ENCODE measurements at places on chromosomes 6 and 20.

GRCh38 chr6:34572585-34572984 is 16.5 kb upstream of the SPDEF start:
- DNase-seq, result no peak

GRCh38 chr20:59752101-59752586 is 147.8 kb downstream of the PHACTR3 start:
- no peak for DNase-seq

- DNase-seq, result peak; percentile 3
These were observed 197.0 kb downstream of the DLL1 start for GRCh38 chr6:170093658-170094596.

GRCh38 chr20:58715801-58716475 is 23.3 kb downstream of the NPEPL1 start:
- no peak for DNase-seq

DNA sequence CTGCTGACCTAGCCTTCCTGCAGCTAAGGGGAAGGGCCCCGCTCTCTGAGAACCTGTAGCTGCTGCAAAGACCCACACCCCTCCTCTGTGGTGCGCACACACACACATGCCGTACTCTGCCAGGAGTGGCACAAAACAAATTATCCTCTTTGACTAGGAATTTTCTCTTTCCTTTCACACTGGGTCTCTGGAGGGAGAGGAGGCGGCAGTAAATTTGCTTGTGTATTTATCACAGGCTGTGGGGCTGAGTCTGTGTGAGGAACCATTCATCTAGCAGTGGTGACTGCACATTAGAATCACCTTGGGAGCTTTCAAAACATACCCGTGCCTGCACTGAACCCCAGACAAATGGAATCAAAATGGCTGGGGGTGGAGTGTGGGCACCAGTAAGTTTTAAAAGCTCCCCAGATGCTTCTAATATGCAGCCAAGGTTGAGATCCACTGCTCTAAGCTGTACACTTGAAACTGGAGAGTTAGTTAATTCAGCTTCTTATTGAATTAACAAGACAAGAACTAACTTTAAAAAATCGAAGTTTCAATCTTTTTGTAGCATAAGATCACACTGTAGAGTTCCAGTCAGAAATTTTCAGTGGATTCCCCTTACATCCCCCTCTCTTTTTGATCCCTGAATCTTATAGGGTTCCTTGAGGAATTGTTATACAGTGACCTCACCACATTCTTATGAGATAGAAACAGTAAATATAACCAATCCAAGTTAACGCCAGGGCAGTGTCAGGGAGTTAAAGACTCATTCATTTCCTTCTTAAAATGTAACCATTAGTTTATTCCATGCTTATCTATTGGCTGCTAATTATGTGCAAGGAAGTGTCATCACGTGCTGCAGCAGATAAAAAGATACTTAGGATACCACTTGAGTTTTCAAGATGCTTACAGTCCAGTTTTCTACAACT is 29.8 kb upstream of the GMDS start:
- DNase-seq, result no peak

- DNase-seq, result no peak
These were observed 30.4 kb downstream of the BFSP1 start for GRCh38 chr20:17500826-17501225.

DNA sequence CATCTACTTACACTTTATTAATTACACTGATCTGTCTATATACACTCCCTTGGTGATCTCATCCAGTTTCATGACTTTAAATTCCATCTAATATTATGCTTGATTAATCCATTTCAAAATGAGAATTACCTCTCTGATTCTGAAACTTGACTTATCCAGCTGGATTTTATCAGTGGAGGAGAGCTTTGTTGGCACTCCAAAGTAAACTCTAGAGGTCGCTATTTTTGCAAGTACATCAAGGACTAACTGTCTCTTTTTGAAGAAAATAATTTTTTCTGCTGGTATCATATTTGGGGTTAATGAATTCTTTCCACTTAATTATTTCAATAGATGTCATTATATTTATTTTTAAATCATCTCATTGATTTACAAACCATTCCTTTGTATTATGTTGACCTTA is 630.3 kb upstream of the MAN1A1 start:
- DNase-seq, result no peak

GRCh38 chr20:17995967-17996819 is 27.4 kb downstream of the MGME1 start:
- peak; percentile 9 for DNase-seq

DNA sequence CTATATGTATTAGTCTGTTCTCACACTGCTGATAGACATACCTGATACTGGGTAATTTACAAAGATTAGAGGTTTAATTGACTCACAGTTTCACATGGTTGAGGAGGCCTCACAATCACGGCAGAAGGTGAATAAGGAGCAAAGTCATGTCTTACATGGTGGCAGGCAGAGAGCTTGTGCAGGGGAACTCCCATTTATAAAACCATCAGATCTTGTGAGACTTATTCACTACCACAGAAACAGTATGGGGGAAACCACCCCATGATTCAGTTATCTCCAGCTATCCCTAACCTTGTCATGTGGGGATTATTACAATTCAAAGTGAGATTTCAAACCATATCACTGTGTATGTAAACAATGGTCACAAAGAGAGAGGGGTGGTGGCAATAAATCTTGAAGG is 6.6 kb downstream of the CST8 start:
- no peak for DNase-seq

GRCh38 chr6:150866991-150867501 is 1.5 kb downstream of the MTHFD1L start:
- DNase-seq, result no peak

DNA sequence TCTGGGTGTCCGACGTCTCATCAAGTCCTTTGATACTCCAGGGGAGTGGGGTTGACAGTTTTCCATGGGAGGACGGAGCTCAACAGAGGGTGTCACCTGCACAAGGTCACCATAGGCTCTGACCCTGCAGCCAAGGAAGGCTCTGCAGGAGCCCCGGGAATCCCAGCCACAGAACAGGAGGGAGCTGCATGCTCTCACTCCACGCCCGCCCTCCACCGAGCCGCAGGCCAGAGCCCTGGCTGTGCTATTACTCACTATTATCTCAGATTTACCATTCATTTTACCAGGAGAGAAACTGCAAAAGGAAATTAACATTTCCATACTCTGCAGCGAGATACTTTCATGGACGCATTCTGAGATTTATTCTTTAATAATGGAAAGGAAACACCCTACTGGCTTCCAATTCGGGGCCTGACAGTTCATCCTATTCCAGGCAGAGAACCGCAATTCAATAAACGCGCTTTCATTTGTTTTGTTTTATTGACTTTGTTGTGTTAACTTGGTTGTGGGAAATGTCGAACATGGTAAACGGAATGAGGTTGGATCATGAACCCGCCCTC is 18.3 kb upstream of the NTSR1 start:
- no peak for DNase-seq

GRCh38 chr20:51705400-51705799 is 62.8 kb downstream of the ATP9A start:
- no peak for DNase-seq

DNA sequence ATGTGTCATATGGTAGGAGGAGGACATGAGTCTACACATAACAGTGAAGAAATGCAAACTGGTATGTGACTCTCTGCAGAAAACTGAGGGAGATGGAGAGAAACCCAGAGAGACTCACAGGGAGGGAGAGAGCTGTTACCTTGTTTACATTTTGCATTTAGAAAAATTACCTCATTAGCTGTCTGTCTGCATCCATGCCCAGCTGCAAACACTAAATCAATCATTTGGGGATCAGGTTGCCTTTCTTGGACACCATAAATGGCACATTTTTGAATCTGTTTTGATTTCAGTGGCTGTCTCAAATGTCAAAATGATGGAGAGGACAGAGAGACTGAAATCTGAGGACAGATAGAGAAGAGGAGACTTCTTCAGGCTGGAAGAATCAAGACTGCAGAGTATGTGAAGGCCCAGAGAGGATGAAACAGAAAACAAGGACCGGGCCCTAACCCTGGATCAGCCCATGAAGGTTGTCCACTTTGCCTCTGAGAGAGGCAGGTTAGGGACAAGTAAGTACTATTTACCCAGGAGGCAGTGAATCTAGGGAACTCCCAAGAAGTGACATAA is 92.2 kb downstream of the UNC5CL start:
- DNase-seq, result no peak

GRCh38 chr6:40472353-40472752 is 114.8 kb downstream of the LRFN2 start:
- no peak for DNase-seq

GRCh38 chr6:46895930-46896329 is 25.8 kb downstream of the ADGRF5 start:
- DNase-seq, result no peak

DNA sequence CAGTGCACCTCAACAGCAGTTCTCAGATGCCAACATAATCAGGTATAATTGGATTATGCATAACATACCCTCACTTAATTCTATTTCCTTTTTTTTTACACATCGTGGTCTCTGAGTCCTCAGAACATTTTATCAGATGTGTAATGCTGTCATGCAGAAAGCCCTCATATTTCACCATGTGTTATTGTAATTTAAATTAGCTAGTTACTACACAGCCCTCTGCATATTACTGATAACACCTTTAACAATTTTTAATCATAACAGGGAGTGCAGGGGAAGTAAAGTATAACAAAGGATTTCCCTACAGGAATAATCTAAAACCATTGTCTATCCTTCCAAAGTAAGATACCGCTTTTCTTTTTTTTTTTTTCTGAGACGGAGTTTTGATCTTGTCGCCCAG is 91.9 kb upstream of the CCDC28A start:
- DNase-seq, result no peak

DNA sequence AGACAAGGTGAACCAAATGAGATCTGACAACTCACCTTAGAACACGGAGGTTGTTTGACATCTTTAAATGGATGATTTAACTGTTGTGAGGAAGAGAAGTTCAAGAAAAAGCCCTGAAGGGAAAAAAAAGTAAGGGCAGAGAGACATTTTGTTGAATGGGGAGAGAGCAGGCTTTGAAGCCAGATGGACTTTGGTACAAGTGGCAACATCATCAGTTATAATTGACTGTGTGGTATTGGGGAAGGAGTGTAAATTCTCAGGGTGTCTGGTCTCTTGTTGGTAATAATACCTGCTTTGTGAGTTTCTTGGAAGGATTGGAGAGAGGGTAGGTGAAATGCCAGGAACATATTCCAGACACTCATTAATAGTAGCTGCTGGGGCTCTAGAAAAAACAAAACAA is 21.6 kb downstream of the OGFRL1 start:
- no peak for DNase-seq

GRCh38 chr6:133115946-133116345 is 125.2 kb upstream of the EYA4 start:
- DNase-seq, result no peak

DNA sequence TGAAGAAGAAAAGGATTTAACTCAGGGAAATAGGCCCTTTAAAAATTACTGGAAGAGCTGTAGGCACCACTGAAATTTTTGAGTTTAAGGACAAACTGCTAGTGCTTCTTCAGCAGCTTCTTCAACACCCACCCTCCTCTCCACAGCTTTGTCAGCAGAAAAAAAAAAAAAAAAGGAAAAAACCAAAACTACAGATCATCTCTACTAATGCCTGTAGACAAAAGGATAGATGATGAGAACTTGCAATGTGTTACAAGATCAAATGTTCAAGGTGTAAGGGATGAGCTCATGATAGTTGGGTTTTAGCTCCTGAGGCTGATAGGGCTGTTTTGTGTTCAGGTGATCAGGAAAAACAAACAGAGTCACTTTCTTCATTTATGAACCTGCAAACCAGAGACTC is 55.2 kb upstream of the PREP start:
- no peak for DNase-seq

GRCh38 chr20:21004386-21005076 is 101.6 kb downstream of the LINC00237 start:
- no peak for DNase-seq

GRCh38 chr6:147132889-147133288 is 71.3 kb upstream of the STXBP5 start:
- no peak for DNase-seq

GRCh38 chr6:152557502-152557901 is 79.7 kb downstream of the SYNE1 start:
- no peak for DNase-seq

DNA sequence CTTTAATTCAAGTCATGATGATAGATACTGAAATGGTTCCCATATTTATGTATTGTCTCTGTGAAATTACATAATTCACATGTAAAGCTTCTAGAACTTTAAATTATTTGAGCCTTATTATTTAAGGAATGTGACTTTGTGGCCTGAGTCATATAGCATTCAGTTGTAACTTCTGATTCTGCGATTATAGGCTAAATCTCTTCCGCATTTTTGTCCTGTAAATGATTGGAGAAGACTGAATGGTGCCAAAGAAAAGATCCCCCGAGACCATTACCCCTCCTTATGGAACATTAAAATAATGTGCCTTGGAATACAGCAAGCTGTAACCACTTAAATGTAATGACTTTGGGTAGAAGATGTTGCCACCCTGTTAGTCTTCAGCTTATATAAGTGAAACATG is 63.3 kb upstream of the MAP7 start:
- DNase-seq, result no peak

- no peak for DNase-seq
These were observed 50.9 kb downstream of the TMEM242 start for GRCh38 chr6:157272372-157272771.

DNA sequence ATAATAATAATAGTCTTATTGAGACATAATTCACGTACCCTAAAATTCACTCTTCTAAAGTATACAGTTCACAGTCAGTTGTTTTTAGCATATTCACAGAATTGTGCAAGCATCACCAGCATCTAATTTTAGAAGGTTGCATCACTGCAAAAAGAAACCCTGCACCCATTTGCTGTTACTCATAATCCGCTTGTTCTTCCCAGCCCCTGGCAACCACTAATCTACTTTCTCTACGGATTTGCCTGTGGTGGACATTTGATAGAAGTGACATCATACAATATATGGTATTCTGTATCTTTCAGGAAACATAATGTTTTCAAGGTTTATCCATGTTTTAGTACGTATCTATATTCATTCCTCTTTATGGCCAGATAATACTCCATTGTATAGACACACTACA is 41.5 kb upstream of the FAM184A start:
- DNase-seq, result no peak

DNA sequence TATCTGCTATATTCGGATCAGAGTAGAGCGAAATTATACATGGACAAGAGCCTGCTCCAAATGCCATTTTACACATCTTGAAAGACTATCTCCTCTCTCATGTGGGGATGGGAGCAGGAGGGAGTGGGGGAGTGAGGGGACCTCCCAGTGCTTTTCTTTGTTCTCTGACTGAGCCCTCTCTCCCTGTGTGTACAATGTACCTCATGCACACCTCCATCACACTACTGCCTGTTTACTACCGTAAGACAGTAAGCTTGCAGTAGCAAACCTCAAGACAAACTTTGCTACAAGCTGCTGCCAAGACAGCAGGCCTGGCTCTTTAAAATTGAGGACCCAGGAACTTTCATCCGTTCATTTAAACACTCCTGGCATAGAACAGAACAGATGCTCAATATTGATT is 7.2 kb downstream of the NHSL1 start:
- DNase-seq, result no peak
